ENCODE measurements at places on chromosomes 7 and 10.

DNA sequence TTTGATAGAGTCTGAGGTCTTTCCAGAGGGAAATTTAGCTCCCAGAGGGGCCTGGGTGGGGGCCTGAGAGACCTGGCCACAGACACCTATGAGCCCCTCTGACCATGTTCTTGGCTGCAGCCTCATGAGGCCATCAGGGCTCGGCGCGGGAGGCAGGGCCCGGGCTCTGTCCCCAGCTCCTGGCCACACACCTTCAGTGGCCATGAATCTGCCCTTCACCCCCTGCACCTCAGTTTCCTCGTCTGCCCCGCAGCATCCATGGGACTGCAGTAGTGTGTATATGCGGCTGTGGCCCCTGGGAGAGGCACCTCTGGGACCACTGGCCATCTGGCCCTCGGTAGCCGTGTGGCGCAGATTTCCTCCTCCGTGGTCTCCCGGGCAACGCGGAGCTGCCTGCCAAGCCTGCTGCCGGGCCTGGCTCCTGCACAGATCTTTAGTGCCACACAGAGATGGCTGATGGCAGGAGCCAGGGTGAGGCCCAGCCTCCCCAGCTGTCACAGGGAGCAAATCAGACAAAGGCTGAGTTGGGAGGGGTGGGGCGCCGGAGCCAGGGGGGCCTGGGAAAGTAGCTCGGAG, 23.6 kb upstream of the ADCYAP1R1 start:
- no peaks in the 10 kb centered on the region for H3K27me3 ChIP-seq
- DNase-seq = no peak
- no peaks in the 10 kb centered on the region for H3K36me3 ChIP-seq
- peaks cover 10% of the 10 kb centered on the region for H3K4me1 ChIP-seq

DNA sequence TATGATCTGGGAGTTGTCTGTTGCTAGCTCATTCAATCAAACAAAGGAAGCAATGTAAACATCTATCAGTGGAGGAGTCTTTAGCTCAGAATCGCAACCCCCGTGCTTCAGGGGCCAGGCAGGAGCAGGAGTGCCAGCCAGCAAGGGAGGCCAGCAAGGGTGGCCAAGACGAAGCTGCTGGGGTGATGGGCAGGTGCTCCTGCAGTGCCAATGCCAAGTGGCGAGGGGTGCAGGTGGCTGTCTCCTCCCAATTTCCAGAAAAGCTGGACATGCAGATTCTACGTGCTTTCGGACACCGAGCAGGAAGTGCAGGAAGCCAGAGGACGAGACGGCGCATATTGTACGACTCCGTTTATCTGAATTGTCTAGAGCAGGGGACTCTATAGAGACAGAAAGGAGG, 48.1 kb upstream of the EBF3 start:
- peaks cover 4% of the 10 kb centered on the region for H3K27me3 ChIP-seq
- no peak overlapping the region for H3K4me3 ChIP-seq
- no peaks in the 10 kb centered on the region for H3K4me1 ChIP-seq
- H3K36me3 ChIP-seq = no peaks in the 10 kb centered on the region

- H3K4me1 ChIP-seq = no peaks in the 10 kb centered on the region
- H3K27ac ChIP-seq = no peak overlapping the region
- no peaks in the 10 kb centered on the region for H3K36me3 ChIP-seq
These were observed 8.1 kb downstream of the PDE1C start for GRCh38 chr7:32062150-32062549.

DNA sequence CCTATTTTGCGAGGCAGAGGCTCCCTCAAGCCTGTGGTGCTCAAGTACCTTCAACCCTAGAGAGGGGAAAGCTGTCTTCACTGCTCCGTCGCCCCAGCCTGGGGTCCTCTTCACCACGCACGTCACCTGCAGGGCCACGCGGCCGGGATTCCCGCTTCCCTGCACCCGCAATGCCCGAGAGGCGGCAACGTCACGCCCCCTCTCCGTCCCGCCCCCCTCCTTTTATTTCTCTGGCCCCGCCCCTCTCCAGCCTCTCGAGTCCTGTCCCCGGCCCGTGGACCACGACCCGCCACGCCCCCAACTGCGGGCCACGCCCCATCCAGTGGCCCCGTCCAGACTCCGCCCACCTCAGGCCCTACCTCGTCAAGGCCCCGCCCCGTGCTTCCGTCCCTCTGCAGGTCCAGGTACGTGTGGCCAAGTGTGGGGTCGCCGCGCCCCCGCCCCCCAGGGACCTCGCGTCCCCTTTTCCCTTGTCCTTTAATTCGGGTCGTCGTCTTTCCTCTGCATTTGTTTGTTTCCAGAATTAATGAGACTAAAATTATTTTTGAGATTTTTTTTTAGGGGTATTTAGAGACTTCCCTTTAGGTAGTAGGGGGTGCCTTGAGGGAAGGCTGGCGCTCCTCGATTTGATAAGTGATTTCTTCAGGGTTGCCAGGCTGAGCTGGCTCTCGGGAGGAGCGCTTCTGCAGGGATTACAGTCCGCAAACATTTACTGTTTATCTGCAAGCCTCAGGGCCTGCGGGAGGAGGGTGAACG, 69.8 kb upstream of the BAIAP2L1 start:
- no peaks in the 10 kb centered on the region for H3K36me3 ChIP-seq
- H3K4me3 ChIP-seq = no peak overlapping the region
- peak; percentile 55 for DNase-seq
- no peak overlapping the region for H3K27ac ChIP-seq
- peaks cover 6% of the 10 kb centered on the region for H3K27me3 ChIP-seq
- H3K4me1 ChIP-seq = no peaks in the 10 kb centered on the region
